ENCODE measurements at places on chromosomes 4 and X. TPM values are rescaled to one million over a fixed set of nuclear protein-coding genes. Genes with fewer than 3 reads are reported as not detected.

Gene CABS1
- not detected for total RNA-seq

Gene BEND2
- total RNA-seq, result not detected

Gene FAM47A
- total RNA-seq, result not detected

Gene RHOXF1
- total RNA-seq, result not detected

Gene EREG
- 23.4 TPM for total RNA-seq

Gene SRP72
- 50.5 TPM for total RNA-seq

Gene POLN
- total RNA-seq, result 4.2 TPM

Gene SHISA3
- total RNA-seq, result 2.3 TPM

Gene ZNF595
- 28.7 TPM for total RNA-seq

Gene ARX
- total RNA-seq, result 0.10 TPM

Gene WDR17
- total RNA-seq, result 1.8 TPM

DNA sequence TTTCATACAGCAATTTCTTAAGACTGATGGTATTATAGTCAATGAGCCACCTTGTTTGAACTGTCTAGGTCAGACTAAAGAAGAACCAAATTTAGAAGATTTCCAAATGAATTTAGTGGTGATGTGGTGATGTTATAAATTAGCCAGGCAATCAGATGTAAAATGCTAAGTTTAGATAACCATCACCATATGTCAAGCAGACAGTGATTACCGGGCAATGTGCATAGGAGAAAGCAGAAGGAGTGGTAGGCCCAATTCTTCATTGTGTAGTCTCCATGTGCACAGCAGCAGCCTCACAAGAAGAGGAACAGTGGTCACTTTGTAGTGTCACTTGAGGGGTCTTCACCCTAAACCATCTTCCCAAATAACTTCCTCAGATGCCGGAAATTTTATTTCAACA lies 198.8 kb downstream of the ANTXR2 start:
- no peak for DNase-seq

- DNase-seq, result no peak
Observed at GRCh38 chr4:156751486-156751885, 220.1 kb downstream of the PDGFC start.

- DNase-seq, result no peak
Observed at GRCh38 chr4:26130841-26131432, 189.9 kb upstream of the RBPJ start.

GRCh38 chrX:97322401-97322800 lies 438.7 kb downstream of the RPA4 start:
- DNase-seq, result no peak

DNA sequence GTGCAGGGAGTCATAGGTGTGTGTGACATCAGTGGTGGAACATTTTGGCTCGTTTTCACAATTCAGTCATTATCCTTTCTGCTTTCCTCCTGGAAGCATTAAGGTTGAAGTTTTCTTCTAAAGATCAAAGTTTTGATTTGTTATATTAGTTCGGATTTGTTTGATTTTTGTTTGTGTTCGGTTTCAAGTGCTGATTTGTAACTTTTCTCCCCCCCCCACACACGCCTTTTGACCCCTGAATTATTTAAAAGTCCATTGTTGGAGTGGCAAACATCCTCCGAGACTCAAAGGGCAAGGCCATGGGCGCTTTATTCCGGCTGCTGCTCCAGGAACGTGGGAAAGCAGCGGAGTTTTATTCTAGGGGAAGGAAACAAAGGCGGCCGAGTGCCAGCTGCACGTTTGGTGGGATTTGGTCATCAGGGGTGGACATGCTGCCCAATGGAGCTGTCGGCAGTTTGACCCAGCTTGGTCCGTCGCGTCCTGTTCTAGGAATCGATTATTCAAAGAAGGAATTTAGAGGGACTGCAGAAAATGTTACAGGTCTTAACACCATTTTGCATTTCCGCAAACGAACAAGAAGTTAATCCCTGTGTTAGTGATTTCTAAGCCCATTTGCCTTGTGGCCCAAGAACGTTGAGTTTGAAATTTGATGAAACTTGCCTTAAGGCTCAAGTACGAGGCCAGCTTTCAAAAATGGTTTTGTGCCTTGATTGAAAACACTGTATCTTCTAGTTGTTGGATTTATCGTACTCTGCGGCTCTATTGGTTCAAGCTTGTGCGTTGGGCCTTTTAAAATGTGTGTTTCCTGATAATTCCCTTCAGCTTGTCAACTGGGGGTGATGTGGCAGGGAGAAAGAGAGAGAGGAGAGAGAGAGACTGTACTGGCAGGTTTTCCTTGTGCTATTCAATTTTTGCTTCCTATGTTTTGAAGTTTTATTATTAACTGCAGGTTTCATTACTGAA lies 565 bp upstream of the ZNF41 start:
- no peak for DNase-seq

GRCh38 chr4:177729681-177730080 lies 287.4 kb upstream of the AGA start:
- DNase-seq, result no peak

- DNase-seq, result no peak
Observed at GRCh38 chr4:180134091-180134866, 2108.9 kb upstream of the TENM3 start.

- DNase-seq, result no peak
Observed at GRCh38 chrX:17397074-17397473, 22.1 kb downstream of the NHS start.

GRCh38 chrX:30821116-30821515 lies 67.9 kb downstream of the TAB3 start:
- no peak for DNase-seq

GRCh38 chrX:154325541-154325940 lies 29.9 kb downstream of the TKTL1 start:
- DNase-seq, result no peak

- DNase-seq, result no peak
Observed at GRCh38 chr4:182808673-182809416, 108.3 kb downstream of the DCTD start.

DNA sequence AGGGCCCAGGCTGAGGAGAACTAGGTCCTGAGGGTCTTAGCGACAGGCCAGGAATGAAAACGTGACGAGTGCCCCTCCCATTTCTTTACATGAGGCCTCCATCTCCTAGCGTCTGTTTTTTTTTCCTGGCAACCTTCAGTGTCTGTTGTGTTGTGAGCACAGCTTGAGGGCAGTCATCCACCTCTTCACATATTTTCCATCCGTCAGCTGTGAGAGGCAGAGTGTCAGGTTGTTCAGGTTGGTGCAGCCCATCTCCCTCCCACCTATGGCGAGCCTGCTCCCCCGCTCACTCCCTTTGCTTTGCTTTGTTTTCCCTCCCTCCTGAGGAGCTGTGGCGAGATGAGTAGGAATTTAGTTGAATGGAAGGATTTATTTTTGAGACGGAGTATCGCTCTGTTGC lies 51.7 kb upstream of the CHRNA9 start:
- no peak for DNase-seq

GRCh38 chr4:142840516-142841123 lies 5.5 kb downstream of the INPP4B start:
- peak; percentile 23 for DNase-seq

DNA sequence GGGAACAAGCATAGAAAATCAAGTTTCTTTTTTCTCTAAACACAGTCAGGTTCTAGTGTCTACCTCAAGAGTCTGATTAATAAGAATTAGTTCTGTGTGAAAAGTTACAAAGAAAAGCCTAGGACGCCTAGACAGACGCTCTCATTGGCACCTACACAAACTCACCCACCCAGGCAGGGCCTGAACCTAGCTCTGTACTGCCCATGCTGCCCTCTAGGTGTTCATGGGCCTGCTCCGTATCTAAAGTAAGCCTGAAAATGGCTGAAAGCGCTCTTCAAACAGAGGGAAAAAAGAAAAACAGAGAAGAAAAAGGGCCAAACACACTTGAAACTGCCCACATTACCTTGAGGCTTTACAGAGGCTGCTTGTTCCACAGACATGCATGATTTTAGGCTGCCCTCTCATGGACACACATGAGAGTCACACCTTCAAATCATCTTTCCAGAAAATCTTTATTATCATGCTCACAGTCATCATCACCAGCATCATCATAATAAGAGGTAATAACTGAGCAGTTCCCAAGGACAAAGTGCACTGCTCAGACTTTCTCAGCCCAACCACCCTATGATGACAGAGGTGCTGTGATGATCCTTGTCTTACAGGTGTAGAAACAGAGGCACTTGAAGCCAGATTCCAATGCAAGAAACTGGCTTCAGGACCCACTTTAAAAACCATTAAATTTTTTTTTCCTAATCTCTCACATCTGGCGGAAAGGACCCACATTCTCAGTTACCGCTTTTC lies 49.6 kb downstream of the MAP7D2 start:
- peak; percentile 3 for DNase-seq

DNA sequence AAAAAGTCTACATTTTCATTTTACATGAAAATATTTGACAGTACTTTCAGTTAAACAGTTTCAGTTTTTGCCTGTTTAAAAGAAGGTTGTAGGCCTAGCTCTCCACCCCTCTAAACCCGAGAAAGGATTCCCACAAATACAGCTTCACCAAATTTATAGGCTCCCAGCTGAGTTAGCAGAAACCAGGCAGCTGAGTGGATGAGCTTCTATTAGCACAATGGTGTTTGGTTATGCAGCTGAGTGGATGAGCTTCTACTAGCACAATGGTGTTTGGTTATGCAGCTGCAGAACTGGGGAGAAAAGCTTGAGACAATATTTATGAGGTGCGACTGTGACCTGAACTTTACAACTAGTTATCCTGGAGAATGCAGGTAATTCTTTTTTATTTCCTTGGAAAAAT lies 36.6 kb upstream of the PAQR3 start:
- no peak for DNase-seq

DNA sequence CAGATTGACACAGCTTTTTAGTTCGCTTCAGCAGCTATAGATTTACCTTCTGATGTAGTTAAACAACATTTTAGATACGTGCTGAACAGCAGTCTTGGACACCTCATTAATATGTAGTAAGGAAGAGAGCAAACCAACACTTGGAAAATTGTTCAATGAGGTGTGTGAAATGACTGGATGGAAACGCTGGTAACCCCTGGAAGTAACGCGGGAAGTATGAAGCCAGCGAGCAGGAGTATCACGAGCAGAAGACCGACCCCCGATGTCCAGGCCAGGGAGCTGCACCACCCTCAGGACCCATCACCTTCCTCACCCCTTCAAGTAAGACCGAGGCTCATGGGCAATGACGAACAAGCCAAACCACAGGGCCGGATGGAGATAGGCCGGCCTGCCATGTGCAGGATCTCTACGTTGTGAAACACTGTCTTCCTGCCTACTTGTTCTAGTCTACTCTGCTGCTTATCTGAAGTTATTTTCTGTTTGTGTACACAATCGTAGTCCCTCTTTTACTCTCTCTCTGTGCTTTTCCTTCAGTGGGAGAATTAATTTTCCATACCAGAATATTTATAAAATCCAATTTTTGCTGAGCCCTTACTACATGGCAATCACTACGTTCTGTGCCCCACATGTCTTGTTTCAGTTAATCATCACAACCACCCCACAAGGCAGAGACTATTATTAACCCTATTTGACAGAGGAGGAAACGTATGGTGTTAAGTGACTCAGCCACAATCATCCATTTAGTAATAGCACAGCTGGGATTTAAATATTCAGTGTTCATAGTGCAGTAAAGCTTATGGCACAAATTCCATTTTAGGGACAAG lies 221.7 kb downstream of the APBB2 start:
- DNase-seq, result peak; percentile 45

DNA sequence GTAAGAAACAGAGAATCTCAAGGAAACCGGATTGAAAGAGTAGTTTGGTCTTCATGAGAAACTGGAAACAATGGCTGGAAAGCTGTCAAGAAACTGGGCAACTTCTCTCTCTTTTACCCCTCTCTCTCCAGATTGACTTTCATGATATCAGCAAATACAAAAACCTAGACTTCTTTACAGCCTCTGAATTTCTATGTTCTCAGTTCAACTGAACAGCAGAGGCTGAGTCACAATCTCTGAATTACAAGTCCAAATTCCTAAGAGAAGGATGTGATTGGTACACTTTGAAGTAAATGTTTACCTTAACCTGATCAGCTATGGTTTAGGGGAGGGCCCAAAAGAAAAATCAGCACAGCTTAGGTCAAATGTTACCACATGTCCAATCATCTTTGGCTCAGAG lies 974.9 kb downstream of the RPA4 start:
- no peak for DNase-seq

GRCh38 chr4:6439120-6439762 lies 33.2 kb downstream of the PPP2R2C start:
- no peak for DNase-seq

GRCh38 chr4:3305610-3306371 lies 13.0 kb downstream of the RGS12 start:
- no peak for DNase-seq

GRCh38 chrX:4935401-4935800 lies 1222.0 kb upstream of the PRKX start:
- no peak for DNase-seq

DNA sequence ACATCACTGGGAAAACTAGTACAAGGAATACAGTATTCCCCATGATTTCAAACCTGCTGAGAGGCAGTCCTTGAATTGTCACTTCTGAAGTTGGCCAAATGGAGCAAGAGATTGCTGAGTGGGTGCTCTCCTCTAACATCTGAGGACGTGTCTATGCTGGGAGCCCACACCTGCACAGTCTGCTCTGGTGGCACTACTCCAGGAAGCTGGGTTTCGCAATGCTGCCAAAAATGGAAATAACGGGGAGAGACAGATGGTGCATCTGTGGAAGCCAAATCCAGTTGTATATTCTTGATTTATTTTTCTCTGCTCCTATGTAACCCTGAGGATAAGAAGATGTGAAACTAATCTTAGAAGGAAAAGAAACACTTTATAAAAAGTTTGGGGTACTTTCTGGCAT lies 240.1 kb upstream of the CTSO start:
- DNase-seq, result peak; percentile 16

DNA sequence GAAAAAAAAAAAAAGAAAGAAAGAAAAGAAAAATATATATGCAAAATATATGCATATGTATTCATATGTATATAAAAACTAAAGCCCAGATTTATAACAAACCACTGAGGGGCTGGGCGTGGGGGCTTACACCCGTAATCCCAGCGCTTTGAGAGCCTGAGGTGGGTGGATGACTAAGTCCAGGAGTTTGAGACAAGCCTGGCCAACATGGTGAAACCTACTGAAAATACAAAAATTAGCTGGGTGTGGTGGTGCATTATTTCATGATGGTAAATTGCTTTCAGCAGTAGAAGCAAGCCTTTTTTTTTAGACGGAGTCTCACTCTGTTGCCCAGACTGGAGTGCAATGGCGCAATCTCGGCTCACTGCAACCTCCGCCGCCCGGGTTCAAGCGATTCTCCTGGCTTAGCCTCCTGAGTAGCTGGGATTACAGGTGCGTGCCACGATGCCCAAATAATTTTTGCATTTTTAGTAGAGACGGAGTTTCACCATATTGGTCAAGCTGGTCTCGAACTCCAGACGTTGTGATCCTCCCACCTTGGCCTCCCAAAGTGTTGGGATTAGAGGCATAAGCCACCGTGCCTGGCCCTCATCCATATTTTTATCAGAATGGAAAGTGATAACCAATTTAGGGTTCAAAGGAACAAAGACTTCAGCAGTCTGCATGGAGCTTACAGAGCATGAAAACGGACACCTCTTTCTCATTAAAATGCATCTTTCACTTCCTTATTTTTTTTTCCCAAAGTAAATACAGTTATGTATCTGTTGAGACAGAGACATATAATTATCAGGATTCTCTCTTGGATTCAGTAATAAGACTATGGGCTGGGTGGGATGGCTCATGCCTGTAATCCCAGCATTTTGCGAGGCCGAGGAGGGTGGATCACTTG lies 27.7 kb upstream of the MOB1B start:
- DNase-seq, result no peak

GRCh38 chrX:70026112-70026850 lies 23.5 kb downstream of the AWAT2 start:
- no peak for DNase-seq

GRCh38 chrX:77453190-77453589 lies 6.0 kb downstream of the FGF16 start:
- no peak for DNase-seq
